ENCODE measurements at places on chromosomes 6 and 20.

- no peak for DNase-seq
These were observed 669.4 kb upstream of the CITED2 start for GRCh38 chr6:140043762-140044378.

- no peak for DNase-seq
These were observed 167.4 kb downstream of the SASH1 start for GRCh38 chr6:148509800-148510581.

DNA sequence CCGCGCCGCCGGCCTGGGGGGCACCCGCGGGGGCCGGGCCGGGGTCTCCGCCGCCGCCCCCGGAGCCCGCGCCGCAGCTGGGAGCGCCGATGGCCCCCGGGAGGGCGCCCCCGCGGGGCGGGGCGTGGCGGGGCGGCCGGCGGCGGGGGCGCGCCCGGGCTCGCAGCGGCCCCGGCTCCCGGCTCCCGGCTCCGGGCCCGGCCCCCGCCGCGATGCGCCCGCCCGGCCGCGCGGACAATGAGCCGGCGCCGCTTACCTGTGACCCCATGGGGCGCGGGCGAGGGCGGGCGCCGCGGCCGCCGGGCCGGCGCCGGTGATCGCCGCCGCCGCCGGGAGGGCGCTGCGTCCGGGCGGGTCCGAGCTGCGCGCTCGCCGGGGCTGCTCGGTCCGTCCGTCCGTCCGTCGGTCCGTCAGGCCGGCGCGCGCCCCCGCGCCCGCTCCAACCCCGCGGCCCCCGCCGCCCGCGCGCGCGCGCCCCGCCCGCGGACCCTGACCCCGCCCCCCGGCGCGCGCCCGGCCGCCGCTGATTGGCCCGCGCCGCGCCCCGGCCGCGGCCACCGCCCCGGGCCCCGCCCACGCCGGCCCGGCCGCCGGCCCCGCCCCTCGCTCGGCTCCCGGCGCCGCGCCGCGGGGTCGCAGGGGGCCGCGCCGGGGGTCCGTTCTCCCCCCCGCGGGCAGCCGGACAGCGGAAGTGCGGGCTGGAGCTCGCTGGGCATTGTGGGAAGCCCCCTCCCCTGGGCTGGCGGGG, at the start of gene ZBTB46:
Gene ZBTB46 (minus strand): TSS at position 424 of the 748 bp plus-strand sequence. CDS start 40,507 bp downstream, outside the sequence.
- DNase-seq: peak; percentile 55

DNA sequence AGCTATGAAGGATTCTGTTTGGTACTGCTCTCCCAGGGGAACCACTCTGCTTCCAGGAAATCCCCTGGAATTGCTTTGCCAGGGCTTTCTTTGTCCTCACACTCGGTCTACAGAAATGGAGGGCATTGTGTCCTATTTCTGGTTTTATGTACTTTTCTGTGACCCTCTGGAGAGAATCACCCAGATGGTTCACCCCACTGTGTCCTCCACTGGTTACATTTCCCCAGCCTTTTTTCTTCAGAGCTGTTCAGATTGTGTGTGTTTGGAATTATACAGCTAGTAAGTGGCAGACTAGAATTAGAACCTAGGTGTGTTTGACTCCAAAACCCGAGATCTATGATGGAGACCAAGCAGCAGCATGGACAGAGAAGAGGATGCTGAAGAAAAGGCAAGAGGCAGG, 80.8 kb downstream of the CD164 start:
- DNase-seq: no peak

DNA sequence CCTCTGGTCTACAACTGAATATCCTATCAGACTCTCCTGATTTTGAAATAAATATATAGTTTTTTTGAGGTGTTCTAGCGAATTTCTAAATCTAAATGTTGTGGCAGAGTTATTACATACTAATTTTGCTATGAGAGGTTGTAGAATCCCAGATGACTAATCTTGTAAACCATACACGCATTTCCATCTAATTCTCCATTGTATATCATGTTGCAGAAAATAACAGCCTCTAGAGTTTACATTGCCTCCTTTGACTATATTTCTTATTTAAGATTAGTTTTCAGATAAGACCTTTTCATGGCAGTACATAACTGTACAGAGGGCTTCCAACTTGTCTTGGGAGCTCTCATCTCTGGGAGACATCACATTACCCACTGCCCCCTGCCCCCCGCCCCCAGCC, 22.9 kb downstream of the PTPN1 start:
- DNase-seq: no peak

DNA sequence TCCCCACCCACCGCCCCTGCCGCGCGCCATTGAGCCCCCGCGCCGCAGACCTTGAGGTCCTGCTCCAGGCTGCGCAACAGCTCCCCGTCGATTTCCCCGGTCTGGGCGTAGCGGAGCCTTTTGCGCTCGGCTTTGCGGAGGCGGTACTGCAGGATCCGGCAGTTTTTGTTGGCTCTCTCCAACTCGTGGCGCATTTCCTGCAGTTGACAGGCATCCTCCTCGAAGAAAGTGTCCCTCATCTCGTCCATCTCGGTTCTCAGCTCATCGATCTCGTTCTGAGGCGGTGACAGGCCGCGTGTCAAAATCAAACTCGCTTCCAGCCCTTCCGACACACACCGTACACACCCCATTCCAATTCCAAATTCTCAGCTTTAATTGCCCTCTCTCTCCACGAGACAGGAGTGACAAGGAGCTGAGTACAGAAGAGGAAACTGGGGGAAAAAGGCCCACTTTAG, 4.3 kb downstream of the MTCL3 start:
- DNase-seq: peak; percentile 37

- no peak for DNase-seq
These were observed 2.2 kb downstream of the BICRAL start for GRCh38 chr6:42783876-42784642.

GRCh38 chr6:136618086-136618485, 67.9 kb upstream of the MAP7 start:
- DNase-seq: no peak

DNA sequence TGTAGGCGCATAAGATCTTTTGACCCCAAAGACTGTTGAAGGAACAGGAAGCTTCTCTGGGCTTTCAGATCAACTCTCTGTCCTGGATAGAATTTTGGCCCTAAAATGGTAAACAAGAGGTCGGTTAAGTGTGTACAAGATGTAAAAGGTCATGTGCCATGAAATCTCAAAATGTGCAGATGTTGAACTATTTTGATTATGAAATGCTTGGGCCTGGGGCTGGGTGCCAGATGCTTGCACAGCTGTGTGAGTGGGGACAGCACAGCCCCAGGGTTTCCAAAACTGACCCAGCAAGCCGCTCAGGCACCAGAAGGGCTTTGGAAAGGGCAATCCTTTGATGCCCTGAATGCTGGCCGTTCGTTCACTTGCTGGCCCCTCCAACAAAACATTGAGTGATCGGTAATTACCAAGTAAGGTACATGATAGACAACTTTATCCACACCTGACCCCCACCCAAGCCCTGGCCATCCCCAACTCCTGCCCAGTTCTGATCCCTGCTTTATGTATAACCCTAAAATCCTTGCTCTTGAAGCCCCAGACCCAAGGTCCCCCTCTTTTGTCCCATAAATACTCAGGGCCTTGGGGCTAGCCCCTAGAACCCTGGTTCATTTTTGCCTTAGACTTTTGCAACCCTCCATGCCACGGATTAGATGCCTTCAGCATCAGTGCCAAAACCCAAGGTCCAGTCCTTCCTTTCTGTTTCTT, 1.9 kb downstream of the TMEM239 start:
- DNase-seq: no peak

- DNase-seq: no peak
These were observed 19.5 kb upstream of the RSPH4A start for GRCh38 chr6:116596815-116597214.

DNA sequence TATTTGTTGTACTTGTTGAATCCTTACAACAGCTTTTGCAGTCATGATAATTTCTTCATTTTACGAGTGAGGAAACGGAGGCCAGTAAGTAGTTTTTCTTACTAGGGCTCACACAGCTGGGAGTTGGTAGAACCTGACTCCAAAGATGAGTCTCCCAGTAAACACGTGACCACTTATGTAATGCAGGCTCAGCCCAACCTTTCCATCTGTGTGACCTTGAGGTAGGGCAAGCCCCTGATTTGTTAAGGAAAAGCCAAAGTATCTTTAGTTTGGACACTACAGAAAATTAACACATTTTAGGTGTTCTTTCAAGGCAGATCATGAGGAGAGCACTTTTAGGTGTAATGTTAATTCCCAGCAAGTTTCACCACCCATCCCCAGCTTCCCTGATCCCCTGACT, 111.3 kb downstream of the LRRC1 start:
- no peak for DNase-seq

DNA sequence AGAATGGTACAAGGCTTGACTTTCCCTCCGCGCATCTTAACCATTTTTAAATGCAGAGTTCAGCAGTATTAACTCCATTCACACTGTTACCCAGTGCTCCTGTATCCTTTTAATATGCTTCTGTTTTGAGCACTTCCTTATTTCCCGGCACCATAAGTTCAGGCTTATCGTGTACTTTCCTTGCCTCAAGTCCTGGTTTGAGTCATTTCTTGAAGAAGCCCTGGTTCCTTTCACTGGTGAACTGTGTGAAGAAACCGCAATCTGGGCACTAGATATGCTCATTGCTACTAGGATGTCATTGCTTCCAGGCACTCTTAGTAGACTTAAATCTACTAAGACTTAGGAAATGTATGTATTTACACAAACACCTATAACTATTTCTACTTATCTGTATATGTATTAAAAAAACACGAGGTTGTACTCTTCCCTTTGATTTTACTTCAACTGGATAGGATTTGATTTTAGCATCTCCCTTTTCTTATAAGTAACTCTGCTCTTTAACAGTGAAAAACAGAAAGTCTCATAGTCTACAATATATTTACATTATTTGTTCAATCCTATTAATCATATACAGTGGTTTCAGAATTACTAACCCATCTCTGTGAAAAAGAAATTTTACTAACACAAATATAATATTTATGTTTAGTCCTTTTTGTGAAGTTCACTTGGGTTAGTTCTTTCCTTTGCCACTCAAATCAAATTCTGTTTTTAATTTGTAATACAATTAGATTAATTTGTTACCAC, 135.5 kb downstream of the CDKAL1 start:
- DNase-seq: no peak

DNA sequence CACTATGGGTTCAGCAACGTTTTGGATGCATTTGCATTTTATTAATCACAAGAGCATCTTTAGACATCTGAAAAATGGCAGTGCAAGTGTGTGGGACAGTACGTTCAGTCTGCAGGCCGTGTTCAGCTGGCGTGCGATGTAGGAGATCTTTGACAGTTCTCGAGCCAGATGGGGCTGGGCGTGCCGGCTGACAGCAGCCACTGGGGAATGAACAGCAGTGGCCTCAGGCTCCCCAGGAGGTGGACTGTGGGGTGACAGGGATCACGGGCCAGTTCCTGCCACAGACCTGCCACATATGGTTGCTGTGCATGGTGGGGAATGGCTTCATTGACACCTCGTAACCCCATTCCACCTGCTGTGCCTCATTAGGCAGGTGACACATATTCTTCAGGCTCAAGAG, 16.4 kb upstream of the MLN start:
- no peak for DNase-seq

- DNase-seq: no peak
These were observed 1338.0 kb upstream of the EYS start for GRCh38 chr6:67045076-67045475.

DNA sequence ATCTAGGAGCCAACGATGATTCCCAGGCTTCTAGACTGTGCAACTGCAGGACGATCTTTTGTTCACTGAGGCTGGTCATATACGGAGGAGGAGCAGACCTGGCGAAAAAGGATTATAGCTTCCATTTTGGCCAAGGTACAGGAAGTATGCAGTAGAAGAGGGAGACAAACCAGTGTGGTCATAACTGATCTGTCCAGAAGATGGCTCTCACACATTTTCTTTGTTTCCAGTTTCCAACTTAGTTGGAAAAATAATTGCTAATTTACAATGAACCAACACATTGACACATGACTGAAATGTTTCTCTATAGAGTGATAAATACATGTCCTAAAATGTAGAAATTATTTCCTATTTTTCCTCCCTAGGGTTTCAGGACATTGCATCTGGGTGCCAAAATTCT, 364.1 kb upstream of the BTBD3 start:
- DNase-seq: no peak

GRCh38 chr6:101747716-101748115, 354.2 kb downstream of the GRIK2 start:
- no peak for DNase-seq

- DNase-seq: no peak
These were observed 68.4 kb downstream of the TFAP2C start for GRCh38 chr20:56697476-56697875.

- DNase-seq: no peak
These were observed 45.3 kb downstream of the SLC2A12 start for GRCh38 chr6:134007077-134007476.

DNA sequence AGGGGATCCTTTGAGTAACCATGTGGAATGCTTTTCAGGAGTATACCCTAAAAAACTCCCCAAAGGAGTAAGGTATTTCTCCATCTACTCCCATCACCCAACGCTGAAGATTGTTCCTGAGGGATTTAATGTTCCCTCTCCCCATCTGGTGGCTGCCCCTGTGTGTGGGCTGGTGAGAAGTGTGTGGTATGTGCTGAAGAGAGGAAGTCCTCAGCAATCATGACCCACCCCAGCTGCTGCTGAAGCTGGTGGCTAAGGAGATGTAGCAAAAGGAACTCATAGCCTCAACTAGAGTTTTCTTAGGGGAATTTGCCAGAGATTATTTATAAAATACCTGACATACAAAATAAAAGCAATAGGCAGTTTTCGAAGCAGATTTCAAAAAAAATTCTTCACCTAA, 114.3 kb upstream of the JAG1 start:
- no peak for DNase-seq

GRCh38 chr6:21845439-21846140, 252.0 kb downstream of the SOX4 start:
- DNase-seq: no peak

GRCh38 chr20:35729836-35730582, 12.1 kb downstream of the RBM39 start:
- no peak for DNase-seq

DNA sequence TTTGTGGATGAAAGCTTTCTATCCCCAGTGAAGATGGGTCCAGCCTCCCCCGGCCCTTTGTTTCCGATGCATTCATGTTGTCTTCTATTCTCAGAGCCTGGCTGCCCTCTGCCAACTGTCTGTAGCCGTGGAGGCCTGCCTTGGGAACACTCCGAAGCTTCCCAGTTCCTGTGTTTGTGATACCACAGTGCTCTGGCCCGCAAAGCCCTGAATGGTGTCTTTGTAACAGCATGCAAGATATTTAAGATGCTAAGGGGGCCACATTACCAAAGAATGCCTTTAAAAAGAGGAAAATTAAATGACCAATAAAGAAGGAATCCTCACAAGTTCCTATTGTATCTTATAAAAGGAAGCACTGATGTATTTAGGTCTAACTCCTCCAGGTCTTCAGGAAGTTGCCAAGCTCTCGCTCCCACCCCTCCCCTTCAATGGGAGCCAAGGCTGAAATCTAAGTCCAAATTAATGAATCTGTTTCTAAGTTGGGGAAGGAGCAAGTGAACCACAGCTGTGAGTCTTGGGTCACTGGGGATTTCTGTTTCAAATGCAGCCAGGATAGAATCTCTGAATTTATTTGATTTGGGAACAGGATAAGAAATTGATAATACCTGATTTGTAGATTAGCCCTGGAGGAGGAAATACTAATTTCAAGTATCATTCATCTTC, 596.1 kb downstream of the QKI start:
- DNase-seq: no peak

DNA sequence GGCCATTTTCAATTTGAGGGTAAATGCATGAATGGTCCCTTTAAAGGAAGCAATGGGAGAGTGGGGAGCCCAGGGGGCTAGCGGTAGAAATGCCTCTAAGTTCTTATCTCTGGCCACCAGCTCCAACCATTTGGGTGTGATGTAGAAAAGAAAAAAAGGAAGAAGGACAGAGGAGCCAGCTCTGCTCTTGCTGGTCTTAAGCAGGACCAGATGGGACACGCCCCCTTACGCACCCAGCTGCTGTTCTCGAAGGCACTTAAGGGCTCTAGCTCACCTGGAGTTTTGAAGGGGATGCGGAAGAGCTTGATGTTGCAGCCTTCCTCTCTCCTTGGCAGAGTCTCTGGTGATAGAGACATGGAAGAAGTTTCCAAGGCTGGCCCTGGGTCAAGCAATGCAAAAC, 59.5 kb upstream of the RNF144B start:
- no peak for DNase-seq
